Omental fat pad (tissue), 4 donors: ENCODE measurements at places on chromosomes 5 and 9. TPM values are rescaled to one million over a fixed set of nuclear protein-coding genes. Genes with fewer than 3 reads are reported as not detected.
A peak's percentile ranks its signal among the peaks of the same experiment; 100 is the strongest.

DNA sequence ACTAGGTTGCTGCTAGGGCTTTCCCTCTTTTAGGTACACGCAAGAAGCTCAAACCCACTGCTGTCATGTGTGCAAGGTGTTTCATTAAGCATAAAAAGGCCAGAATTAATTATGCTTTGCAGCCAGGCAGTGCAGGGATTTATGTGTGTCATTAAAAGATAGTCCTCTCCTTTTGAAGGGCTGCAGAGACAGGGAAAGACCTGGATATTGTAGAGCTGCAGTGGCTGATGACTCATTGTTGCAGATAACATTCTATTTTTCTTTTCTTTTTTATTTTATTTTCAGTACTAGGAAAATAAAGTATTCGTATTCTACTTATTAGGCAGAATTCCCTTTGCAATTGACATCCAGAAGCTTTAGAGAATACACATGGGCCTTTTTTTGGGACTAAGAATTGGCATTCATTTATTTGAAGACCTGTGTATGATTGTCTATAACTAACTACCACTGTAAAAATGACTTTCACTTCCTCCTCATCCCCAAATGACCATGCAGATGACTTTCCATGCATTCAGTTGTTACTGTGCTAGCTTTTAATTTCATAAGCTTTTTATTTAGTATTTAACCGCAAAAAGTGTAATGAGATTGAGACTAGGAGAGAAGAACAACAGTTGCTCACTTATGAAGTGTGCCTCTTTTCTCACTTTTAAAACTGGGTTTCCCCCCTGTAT lies 113.0 kb downstream of the PAM start:
- DNase-seq: no peak

VCAN gene
- total RNA-seq: 51.6 TPM

CTXN3 gene
- total RNA-seq: not detected

- DNase-seq: no peak
Observed at GRCh38 chr9:92592946-92593861, 57.4 kb upstream of the ECM2 start.

GRCh38 chr5:110561510-110561909 lies 165.0 kb downstream of the TMEM232 start:
- DNase-seq: no peak

CDKN2B gene
- total RNA-seq: 17.0 TPM

GRCh38 chr5:82375488-82376244 lies 97.5 kb upstream of the RPS23 start:
- DNase-seq: no peak

DNA sequence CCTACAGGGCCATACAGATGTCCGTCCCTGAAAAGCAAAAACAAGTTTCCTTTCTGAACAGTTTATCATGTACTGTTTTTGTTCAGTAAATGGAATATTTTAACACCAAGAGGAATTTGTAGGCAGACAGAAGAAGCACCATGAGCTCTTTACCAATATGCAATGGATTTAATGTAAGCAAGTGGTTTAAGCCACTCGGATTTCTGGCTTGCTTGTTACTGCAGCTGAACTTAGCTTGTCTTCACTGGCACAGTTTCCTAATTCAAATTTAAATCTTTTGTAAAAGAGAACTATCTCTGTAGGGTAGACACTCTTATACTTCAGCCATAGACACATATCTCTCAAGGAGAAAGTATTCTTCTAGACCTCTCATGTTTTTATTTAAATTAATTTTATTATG lies 12.7 kb upstream of the EBF1 start:
- no peak for DNase-seq

TNC gene
- 14.8 TPM for total RNA-seq

ISL1 gene
- total RNA-seq: 5.4 TPM

- no peak for DNase-seq
Observed at GRCh38 chr9:130159915-130160670, 12.1 kb upstream of the NCS1 start.

DNA sequence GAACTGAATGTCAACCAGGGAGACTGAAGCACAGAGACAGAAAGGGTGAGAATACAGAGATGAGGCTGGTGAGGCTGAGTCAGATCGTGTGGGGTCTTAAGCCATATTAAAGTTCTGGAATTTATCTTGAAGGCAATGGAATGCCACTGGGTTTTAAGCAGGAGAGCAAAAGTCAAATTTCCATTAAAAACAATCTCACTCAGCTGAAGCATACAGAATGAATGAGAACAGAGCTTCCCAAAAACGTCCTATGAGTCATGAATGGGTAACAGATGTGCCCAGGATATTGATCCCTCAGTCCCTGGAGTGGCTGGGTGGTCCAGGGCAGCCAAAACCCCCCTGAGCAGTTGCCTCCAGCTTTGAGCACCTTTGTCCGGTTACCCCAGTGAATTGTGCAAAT lies 44.9 kb downstream of the PFDN1 start:
- DNase-seq: no peak

SEMA6A gene
- total RNA-seq: 21.3 TPM

GRCh38 chr9:7325995-7326394 lies 473.6 kb downstream of the DMAC1 start:
- no peak for DNase-seq

GRCh38 chr5:120449501-120449900 lies 14.6 kb upstream of the PRR16 start:
- DNase-seq: no peak

DNA sequence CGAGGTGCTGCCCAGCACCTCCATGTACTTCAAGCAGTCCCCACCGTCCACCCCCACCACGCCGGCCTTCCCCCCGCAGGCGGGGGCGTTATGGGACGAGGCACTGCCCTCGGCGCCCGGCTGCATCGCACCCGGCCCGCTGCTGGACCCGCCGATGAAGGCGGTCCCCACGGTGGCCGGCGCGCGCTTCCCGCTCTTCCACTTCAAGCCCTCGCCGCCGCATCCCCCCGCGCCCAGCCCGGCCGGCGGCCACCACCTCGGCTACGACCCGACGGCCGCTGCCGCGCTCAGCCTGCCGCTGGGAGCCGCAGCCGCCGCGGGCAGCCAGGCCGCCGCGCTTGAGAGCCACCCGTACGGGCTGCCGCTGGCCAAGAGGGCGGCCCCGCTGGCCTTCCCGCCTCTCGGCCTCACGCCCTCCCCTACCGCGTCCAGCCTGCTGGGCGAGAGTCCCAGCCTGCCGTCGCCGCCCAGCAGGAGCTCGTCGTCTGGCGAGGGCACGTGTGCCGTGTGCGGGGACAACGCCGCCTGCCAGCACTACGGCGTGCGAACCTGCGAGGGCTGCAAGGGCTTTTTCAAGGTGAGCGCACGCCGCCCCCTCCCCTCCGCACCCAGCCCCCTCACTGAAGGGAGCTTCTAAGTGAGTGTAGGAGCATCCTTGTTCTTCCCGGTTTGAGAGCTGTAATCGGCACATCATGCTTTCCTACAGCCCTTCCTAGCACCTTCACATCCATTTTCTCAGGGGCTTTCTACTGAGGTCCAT lies 6.9 kb downstream of the NR4A3 start:
- no peak for DNase-seq

GRCh38 chr9:112332977-112333638 lies at the start of gene PTBP3:
TSS of gene PTBP3 (minus strand) at chr9:112333619. CDS start at chr9:112297865, 35,754 bp downstream.
- peak; percentile 34 for DNase-seq

DNA sequence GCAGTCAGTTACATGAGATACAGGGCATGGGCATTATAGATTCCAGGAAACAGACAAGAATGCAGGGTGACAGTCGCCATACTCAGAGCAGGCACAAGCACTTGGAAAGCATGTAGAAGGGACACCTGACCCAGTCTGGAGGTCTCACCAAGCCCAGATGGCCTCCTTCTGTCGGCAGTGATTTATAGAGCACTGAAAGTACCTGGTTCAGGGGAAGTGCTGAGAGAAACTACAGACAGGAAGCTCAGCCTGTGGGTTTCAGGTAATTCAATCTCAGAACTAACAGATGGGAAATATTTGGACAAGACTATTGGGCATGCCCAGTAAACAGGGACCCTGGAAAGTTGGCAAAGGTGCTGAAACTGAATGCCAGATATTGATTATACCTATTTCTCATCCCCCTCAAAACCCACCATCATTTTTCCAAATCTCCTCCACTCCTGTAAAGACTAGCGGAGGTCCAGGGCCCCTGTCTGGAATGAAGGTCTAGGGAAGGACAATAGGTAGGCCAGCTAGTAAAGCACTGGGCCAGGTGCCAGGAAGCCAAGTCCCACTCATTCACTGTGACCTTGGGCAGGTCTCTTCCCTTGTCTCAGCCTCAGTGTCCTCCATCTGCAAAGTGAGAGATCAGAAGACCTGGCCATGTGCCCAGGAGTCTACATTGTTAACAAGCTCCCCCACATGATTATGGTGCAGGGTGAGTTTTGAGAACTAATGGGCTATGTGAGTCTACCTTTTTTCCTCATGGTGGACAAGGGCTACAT lies 26.9 kb downstream of the KLHL3 start:
- DNase-seq: no peak

DNA sequence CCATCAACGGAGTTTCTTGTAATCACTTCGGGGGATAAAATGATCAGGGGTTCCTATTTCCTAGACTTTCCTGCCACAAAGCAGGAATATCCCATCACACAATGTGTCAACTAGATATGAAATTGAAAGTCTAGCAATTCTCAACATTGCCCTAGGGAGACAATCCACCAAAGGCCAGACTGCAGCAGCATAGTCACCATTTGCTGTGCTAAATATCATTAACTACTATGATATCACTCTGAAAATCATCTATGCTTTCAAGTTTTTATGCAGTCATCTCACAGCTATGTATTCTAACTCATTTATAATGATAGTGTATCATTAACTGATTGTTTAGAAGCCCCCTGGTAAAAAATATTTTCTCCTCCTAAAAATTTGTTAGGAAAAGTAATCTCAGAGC lies 342.6 kb upstream of the CDH6 start:
- no peak for DNase-seq

- DNase-seq: no peak
Observed at GRCh38 chr5:133683646-133684596, 71.6 kb upstream of the FSTL4 start.

DNA sequence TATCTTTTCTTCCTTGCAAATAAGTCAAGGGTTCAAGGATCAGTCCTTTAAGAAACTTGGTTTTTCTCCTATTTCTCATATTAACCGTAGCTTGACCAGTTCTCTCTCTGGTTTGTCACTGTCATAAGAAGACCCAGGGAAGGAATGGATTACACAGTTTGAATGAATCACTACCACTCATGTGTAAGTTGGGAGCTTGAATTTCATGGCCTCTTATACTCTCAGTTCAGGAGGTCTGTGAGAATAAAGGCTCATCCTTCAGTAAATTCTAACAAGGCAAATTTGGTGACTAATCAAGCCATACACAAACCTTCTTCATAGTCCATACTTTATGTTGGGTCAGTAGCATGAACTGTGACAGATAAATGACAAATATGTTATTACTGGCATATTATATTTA lies 323.1 kb upstream of the ACTBL2 start:
- no peak for DNase-seq

SYK gene
- 26.0 TPM for total RNA-seq

AMBP gene
- total RNA-seq: not detected

GRCh38 chr5:74765201-74765600 lies 1.7 kb downstream of the GFM2 start:
- no peak for DNase-seq

SLC1A1 gene
- 5.5 TPM for total RNA-seq

GRCh38 chr5:2711446-2712425 lies 39.7 kb downstream of the IRX2 start:
- DNase-seq: no peak

GPX3 gene
- total RNA-seq: 6,351 TPM

HTR1A gene
- not detected for total RNA-seq

DNA sequence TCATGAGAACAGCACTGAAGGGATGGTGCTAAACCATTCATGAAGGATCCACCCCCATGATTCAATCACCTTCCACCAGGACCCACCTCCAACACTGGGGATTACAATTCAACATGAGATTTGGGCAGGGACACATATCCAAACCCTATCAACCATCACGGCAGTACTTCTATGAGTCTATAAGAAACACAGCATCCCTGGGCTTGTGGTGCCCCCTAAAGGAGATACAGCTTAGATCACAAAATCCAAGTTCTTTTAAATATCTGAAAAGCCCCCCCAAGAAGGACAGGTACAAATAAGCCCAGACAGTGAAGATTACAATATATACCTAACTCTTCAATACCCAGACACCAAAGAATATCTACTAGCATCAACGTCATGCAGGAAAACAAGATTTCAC lies 233.7 kb upstream of the ADRA1B start:
- no peak for DNase-seq

GRCh38 chr9:133148199-133149129 lies 15.2 kb downstream of the GBGT1 start:
- DNase-seq: no peak

- DNase-seq: no peak
Observed at GRCh38 chr5:10989577-10990263, 228.7 kb upstream of the DAP start.

- DNase-seq: no peak
Observed at GRCh38 chr5:126100767-126101166, 322.4 kb upstream of the GRAMD2B start.

- no peak for DNase-seq
Observed at GRCh38 chr5:123438244-123438643, 15.0 kb upstream of the CEP120 start.

GPR150 gene
- total RNA-seq: not detected

GRXCR2 gene
- total RNA-seq: not detected

- no peak for DNase-seq
Observed at GRCh38 chr9:116323571-116323970, 170.0 kb downstream of the PAPPA start.

MYOZ3 gene
- not detected for total RNA-seq

PCDH1 gene
- total RNA-seq: 59.6 TPM

DNA sequence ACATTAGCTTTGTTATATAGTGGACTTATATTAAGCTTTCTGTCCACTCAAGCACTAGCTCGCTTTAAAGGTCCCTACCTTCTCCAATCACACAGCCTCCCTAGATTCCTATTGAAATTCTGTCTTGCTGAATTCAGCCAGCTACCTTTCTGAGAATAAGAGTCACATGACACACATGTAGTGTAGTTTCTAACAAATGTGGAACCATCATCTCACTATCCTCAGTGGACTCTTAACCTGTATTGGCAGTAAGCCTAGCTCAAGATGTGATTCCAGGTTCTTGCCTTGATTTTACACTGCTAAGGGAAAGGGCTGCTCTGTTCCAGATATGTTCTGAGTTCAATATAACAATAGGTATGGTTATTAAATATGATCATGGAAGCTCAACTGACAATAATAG lies 11.4 kb downstream of the FAM219A start:
- DNase-seq: no peak

DNA sequence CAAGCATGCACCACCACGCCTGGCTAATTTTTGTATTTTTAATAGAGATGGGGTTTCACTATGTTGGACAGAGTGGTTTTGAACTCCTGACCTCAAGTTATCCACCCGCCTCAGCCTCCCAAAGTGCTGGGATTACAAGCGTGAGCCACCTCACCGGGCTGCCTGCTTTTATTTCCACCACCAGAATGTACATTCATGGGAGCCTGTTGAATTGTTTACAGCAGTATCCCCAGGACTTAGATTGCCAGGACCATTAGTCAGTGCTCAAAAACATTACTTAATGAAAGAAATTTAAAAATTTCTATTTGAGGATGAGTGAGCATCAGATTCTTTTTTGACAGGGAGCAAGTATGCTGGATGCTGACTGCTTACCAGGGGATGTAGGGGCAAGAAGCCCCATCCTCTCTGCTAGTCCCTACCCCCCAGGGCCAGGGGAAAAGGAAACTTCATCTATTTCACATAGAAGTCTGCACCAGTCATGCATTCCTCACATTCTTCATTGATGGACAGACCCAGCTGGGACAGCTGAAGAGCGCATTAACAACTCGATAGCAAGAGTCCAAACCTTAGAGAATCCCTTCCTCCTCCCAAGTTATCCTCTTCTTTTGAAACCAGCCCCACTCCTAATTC lies 10.3 kb upstream of the RGMB start:
- no peak for DNase-seq

PIP5K1B gene
- total RNA-seq: 1.9 TPM

C9orf153 gene
- 1.2 TPM for total RNA-seq
